ENCODE measurements at places on chromosomes 3 and 15. TPM values are rescaled to one million over a fixed set of nuclear protein-coding genes. Genes with fewer than 3 reads are reported as not detected.

Gene MAPKAPK3
- total RNA-seq, result 19.5 TPM

Gene CCDC191
- 13.9 TPM for total RNA-seq

Gene CCR8
- not detected for total RNA-seq

Gene ITPR1
- total RNA-seq, result 81.3 TPM

- no peak for DNase-seq
Observed at GRCh38 chr15:89575656-89576416, 567 bp downstream of the TICRR start.

DNA sequence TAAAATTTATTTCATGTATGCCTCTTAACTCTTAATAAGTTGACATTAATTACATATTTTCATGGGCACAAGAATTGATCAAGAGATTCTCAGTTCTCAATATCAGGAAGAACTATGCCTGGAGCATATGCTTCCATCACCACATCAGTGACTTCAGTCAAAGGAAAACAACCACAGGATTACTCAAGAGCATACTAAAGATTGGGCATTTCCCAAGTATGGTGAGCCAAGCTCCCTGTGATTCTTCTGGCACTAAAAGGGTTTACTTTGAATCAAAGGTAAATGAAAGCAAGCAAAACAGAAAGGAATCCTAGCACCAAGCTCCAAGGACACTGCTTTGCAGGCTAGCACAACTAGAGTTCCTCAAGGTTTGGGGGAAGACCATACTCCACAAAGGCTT, 44.6 kb downstream of the FMN1 start:
- no peak for DNase-seq

DNA sequence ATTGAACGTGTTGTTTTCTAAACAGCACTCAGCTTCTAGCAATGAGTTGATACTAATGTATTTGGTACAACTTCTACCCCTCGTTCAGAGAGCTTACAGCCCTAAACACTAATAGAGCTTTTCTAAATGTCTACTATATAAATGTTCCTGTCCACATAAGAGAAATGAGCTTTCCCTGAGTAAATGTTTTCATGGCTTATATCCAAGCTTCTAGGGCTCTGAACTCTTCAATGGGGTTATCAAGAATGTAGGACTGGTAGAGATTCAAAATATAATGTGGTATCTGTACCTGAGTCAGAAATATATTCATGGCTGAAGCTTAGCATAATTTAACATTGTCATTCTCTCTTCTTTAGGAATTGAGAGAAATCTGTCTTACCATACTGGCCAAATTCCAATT, 73.4 kb downstream of the SERPINI1 start:
- DNase-seq, result no peak

Gene QTRT2
- total RNA-seq, result 21.4 TPM

DNA sequence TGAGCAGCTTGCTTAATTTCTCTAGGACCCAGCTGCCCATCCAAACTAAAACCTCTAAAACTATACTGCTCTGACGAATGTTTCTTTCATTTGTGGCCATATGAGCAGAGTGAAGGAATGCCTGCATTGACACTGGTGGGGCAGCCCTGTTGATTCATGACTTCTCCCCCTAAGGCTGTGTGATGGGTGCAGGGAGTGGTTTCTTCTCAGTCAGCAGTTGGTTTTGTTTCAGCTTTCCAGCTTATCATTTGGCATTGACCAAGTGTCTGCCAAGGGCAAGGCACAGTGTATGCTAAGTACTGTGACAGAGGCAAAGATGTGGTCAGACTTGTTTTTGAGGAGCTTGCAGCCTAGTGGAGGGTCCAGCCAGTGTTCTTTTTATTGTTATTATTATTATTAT, 4.7 kb downstream of the ABHD6 start:
- no peak for DNase-seq

DNA sequence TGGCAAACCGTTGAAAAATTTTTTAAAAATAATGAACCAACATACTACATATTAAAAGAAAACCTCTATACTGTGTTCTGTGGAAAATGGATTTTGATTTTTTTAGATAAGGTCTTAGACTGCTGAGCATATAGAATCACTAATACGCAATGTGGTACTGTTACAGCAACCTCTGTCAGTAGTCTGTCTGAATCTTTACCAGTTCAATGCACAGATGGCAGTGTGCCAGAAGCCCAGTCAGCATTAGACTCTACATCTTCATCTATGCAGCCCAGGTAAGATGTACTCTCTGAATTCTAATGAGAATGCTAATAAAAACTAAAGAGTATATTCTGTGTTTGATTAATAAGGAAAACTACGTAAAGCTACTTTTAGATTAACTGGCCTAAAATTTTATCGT, 31.3 kb upstream of the FAH start:
- DNase-seq, result no peak

- no peak for DNase-seq
Observed at GRCh38 chr3:168077091-168077490, 18.6 kb downstream of the GOLIM4 start.

GRCh38 chr15:27701956-27702355, 397.2 kb downstream of the OCA2 start:
- no peak for DNase-seq

DNA sequence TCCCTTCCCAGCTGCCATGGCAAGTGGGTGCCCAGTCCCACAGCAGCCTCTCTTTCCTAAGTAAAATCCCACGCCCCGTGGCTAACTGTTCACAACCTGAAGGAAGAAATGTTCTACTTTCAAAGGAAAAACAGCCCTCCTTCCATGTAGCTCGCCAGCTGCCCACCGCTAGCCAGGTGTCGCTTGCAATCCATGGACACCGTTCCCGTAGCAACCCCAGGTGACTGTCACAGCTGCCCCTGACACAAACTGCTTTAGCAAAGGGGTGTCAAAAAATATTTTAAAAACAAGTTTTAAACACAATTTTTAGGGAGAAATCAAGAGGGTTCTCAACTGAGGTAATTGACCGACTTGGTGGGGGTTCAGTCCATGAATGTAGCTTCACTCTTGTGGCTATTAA, 21.0 kb upstream of the CGNL1 start:
- no peak for DNase-seq

DNA sequence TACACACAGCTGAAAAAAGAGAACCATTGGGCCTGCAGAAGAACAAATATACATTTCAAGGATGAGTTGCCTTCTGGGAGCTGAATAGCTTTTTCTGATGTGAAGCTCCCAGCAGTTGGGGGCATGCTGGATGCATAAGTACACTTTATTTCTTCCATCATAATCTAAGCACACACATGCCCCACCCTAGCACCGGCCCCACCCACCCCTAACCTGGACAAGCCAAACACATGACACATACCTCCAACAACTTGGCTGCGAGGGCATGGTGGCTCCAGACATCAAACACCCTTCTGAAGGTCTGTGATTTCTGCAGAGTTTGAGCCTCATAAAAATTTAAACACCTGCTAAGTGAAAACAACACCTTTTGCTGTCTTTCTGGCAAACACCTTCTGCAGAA, 307.2 kb upstream of the TRIM42 start:
- DNase-seq, result no peak

DNA sequence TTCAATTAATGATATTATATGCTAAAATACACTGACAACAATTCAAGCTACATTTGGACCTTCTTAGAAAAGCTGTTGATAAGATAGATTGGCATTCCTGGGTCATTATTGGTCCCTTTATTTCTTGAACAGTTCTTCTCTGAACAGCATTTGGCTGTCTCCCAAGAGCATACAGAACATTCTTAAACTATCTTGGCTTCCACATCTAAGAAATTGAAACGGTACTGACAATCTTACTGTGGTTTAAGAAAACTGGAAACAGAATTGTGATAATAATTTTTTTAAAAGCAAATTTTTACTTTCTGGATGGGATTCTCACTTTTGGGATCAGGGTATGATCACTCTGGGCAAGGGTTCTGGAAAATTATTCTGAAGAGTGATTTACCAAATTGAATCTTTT, 161.7 kb upstream of the ZNF385D start:
- no peak for DNase-seq

- no peak for DNase-seq
Observed at GRCh38 chr15:96804754-96805153, 474.3 kb downstream of the NR2F2 start.

Gene DLEC1
- total RNA-seq, result 4.8 TPM

Gene VPS8
- total RNA-seq, result 86.4 TPM

Gene GOLGA8B
- 112 TPM for total RNA-seq

GRCh38 chr3:16768956-16769355, 115.8 kb upstream of the PLCL2 start:
- no peak for DNase-seq

DNA sequence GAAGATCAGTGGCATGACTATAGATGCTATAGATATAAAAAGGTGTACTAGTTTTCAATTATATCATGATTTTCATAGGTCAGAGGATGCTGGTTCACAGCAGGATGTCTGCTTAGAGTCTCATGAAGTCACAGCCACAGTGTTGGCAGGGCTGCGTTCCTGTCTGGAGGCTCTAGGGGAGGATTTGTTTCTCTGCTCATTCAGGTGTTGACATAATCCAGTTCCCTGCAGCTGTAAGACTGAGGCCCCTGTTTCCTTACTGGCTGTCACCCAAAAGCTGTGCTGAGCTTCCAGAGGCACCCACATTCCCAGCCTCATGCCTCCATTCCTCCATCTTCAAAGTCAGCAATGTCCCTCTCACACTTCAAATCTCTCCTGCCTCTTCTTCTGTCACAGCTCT, 170.7 kb downstream of the OCA2 start:
- DNase-seq, result no peak

DNA sequence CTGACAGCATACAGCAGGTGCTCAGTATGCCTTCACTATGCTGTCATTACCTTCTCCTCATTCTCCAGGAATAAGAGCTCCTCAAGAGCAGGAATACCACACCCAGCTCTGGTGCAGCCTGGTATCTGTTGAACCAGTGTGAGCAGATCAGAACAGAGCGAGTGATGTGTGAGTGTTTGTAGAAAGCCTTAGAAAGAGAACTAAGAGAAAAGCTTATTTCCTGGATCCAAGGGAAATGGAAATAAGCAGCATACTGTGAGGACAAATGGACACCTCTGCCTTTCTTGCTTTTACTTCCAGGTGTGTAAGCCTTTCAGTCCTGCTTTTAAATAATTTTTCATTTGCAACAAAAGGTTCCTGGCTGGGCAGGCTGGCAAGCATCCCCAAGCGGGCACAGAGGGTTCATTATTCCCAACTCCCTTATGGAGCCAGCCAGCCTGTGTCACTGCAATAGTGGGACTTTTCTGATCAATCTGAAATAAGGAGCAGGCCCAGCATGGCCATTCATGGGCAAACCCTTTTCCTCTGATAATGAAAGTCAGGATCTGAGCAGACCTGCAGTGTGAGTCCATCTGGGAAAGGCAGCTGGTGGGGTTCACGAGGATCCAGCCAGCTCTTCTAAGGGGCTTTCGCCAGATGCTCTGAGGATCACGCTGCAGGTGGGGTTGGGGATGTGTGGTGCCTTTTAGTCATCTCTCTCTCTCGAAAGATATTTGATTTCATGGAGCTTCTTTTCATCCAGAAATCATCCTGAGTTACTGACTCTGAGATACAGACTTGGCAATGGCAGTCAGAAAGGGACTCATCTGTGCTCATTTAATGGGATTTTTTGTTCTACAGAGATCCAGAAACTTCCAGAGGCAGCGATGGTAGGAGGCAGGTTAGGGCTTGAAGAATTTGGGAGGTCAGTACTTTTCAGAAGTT, 594.9 kb upstream of the CFAP20DC start:
- no peak for DNase-seq

Gene SAMMSON
- total RNA-seq, result 3.4 TPM

DNA sequence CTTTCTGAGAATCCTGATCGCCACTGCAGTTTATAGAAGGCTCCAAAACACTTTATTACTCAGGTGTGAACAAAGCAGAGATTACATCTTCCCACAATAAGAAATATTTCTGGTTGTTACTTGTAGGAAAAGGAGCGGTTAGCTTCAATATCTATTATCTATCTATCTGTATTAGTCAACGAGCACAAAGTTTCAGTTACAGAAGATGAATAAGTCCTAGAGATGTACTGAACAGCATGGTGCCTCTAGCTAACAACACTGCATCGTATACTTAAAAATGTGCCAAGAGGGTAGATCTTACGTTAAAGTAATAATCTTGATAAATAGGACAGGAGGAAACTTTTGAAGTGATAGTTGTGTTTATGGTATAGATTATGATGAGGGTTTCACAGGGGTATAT, 10.9 kb upstream of the CCR3 start:
- DNase-seq, result no peak

DNA sequence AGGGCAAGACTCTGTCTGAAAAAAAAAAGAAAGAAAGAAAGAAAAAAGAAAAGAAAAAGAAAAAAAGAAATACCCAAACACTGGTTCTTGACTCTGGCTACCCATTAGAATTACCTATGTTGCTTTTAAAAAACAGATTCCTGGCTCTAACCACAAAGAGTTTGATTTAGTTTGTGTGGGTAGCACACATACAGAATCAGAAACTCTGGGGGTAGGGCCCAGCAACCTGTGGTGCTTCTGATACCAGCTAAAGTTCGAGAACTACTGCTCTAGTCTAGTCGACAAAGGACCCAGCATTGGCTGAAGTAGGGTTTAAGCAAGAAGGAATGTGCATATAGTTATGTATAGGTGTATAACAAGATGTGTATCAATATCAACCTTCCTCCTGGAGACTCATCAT, 392.7 kb downstream of the EFHB start:
- no peak for DNase-seq

GRCh38 chr3:112653881-112654300, 12.9 kb upstream of the CCDC80 start:
- no peak for DNase-seq

DNA sequence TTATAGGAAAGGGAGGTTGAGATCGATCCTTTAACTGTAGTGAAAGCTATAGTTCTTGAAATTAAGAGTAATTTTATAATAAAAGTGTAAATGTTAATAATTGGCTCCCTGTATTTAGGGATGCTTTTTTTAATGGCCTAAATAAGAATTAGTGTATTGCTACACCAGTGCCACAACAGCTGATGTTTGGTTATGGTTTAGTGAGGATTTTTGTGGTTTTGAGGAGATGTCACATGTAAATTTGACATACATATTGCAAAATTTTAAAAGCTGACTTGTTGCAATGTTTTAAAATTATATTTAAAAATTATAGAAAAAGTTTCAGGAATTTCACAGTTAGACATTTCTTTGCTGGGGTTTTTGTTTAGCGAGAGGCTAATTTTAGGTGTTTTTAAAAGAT, 3.9 kb downstream of the TSC22D2 start:
- no peak for DNase-seq

DNA sequence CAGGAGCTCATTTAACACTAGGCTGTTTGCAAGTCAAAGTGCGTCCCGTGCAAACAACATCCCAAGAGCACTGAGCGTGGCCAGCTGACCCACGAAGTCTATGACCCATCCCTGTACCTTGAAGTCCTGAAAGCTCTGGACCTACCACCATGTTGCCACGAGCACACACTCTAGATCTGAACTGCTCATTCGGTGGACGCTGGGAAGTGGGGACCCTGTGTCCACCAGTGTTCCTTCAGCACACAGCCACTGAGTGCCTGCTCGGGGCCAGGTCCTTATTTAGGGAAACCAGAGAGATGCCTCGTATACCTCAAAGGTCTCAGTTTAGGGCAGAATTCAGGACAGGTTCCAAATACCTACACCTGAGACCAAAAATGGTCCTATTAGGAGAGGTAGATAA, 236.9 kb downstream of the XXYLT1 start:
- DNase-seq, result no peak

Measured in sciatic nerve (tissue), 2 donors.